AG04449 (cell line): ENCODE measurements at places on chromosomes 2 and 18.

DNA sequence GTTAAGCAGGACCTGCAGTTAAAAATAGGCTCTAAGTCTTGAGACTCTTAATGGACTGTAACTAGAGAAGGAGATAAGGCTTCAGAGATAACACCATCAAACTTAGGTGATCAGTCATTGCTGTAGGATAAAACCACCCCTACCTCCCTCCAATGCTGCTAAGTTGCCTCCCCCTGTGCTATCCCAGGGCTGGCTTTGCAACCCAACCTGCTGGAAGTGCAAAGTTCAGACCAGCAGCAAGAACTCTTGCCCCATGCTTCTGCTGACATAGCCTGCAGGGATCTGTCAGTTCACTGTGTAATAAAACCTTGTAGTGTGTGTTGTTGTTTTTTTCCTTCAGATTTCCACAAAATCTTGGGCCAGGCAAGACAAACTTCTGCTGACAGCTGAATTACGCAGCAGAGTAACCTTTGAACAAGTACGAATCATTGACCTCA lies 57.4 kb upstream of the EPB41L3 start:
- DNase-seq = no peak

DNA sequence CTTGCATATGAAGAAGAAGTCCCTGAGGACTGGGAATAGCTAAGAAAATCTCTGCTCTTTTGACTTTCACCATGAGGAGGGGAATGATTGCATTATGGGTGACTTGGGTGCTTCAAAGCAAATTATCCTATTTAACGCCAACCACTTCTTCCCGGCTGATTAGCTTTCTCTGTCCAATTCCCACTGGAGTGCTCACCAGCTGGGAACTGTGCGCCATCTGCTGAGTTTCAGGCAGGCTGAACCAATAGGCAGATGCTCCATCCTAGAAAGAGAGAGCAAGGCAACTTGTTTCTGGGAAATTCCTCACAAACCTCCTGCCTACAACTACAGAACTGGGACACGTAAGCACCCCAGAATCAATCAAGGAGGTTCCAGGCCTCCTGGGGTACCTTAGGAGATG lies 49.4 kb downstream of the POLE4 start:
- DNase-seq = no peak

GRCh38 chr2:196783431-196784094 lies 15.9 kb downstream of the GTF3C3 start:
- DNase-seq = no peak

- DNase-seq = no peak
Observed at GRCh38 chr2:217973008-217973787, 29.6 kb downstream of the TNS1 start.

DNA sequence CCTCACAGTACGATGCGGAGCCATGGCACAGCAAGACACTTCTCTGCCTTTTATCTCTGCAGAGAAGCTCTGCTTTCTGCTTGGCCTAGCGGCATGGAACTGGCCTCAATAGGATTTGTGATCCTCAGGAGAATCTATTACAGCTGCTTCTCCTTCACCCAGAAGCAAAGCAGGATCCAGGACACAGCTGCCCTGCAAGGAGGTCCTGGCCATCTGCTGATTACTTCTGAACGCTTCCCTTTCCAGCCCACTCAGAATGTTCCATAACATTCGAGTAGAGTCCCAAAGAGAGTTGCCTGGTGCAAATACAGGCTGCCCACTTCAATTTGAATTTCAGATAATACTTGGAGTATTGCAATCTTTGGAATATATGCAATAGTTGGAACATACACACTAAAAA lies 29.2 kb upstream of the KCNS3 start:
- no peak for DNase-seq

- no peak for DNase-seq
Observed at GRCh38 chr2:239283961-239284795, 116.6 kb downstream of the HDAC4 start.
